NCI-H446 (cell line): ENCODE measurements at places on chromosomes 5 and 9.

- DNase-seq = no peak
These were observed 830.4 kb downstream of the MAT2B start for GRCh38 chr5:164335837-164336236.

DNA sequence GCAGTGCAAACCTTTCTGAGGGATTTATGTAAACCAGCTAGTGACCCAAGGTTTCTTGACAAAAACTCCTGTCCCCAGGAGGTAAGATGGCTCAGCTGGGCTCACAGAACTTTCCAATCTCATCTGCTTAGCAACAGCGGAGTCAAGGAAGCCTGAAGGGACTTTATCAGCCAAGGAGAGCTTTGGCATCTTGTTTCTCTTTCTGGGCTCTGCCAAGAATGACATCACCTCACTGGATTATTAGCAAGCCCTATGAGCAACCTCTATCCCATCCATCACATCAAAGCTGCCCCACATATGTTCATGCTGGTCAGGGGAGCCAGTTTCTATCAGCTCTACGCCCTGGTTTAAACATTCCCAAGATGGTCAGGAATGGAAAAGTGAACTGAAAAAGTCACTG, 461.3 kb downstream of the ENC1 start:
- DNase-seq = peak; percentile 94

DNA sequence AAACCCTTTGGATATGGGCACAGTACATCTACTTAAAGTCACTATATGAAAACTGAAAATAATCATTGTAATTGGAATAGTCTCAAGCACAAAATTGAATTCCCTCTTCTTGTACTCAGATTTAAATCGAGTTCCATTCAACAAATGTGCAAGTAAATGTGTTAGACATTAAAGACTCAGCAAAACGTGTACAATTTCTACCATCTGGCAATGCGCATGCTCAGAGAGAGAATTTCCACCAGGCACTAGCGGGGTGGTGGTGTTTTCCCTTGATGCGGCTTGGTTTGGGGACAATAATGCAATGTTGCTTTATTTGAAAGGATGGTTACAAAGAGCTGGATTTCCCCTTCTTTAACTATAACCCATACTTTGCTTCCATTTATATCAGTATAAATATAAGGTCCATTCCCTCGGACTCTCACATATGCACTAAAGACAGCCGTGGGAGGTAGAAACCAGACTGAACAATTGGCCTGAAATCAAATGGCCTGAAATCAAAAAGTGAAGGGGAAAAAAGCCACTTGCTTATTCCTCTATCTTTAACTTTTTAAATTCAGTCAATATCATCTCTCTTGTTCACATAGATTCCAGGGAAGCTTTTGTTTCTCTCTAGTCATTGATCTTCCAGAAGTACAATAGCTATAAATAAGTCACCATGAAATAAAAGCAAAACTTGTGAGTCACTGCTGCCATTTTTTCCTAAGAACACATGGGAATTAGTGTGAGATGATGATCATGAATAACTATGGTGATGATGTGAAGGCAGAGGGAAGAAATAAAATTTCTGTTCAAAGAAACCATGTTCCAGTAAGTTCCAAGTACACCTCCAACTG, 59.2 kb downstream of the ADAMTS12 start:
- DNase-seq = no peak

- DNase-seq = no peak
These were observed 283.5 kb upstream of the C9orf72 start for GRCh38 chr9:27856748-27857147.

- DNase-seq = no peak
These were observed 16.8 kb downstream of the NCS1 start for GRCh38 chr9:130188860-130189481.

GRCh38 chr9:134950386-134951210, 32.9 kb upstream of the FCN1 start:
- no peak for DNase-seq

- no peak for DNase-seq
These were observed 4.2 kb downstream of the NMUR2 start for GRCh38 chr5:152400846-152401245.

DNA sequence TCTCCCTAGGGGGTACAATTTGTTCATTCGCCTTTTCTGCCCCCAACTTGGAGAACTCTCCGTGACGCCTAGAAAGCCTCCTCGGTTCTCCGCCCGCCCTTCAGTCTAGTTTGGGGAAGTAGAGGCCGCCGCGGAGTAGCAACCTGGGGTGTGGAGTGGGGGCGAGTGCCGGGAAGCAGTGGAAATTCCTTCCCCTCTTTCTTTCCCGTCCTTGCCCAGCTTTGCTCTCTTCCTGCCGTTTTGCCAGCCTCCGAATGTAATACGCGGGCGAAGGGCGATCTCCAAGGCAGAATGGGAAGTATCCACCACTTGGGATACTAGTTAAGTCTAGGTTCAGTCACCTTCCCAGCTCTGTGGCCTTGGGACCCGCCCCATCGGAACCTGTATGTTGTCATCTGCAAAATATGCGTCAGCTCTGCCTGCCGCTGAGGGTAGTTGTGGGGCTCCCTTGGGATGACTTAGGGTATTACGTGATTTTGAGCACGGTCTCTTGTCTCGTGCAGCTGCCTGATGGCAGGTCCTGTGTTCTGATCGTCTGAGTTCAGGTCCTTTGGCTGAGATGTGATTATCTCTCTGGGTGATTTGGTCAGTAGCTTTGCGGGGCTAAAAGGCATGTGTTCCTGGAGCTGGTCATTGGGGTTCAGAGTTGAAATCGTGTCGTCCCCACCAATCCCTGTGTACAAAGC, 724 bp downstream of the PAM start:
- DNase-seq = peak; percentile 48

- DNase-seq = no peak
These were observed 444.0 kb upstream of the PTGER4 start for GRCh38 chr5:40235471-40236400.

DNA sequence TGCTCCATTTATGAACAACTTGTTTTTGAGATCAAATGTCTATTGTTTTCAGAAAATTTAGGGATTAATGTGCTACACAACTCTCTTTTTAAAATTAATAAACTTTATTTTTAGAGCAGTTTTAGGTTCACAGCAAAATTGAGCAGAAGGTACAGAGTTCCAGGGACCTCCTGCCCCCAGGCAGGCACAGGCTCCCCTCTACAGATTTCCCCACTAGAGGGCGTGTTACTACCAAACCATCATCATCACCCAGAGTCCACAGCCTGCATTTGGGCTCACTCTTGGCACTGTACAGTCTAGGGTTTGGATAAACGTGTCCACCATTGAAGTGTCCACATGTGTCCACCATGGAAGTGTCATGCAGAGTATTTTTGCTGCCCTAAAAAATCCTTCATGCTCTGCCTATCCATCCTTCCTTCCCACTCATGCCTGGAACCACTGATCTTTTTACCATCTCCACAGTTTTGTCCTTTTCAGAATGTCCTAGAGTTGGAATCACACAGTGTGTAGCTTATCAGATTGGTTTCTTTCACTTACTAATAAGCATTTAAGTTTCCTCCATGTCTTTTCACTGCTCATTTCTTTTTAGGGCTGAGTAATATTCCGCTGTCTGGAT, 61.7 kb downstream of the MRPL36 start:
- DNase-seq = peak; percentile 51

DNA sequence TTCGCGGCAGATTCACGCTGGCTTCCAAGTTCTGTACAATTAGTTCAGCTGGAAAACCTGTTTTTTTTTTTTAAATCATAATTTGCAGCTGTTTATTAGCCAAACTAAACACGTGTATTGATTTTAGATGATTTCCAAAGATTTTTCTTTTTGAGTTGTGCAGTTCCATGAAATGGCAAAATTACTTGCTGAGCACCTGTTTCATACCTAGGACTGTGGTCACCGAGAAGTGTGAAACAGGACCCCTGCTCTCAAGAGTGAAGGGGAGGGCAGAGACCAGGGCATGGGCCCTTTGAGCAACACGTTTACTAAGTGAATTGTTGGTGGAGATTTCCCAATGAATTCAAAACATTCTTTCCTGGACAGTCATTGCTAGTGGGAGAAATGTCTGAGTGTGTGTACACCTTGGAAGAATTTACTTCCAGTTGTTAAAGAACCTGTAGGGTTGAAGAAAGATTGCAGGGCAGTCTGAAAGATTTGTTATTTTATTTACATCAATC, 688 bp downstream of the SNX24 start:
- no peak for DNase-seq

- no peak for DNase-seq
These were observed 390.4 kb upstream of the KIF2A start for GRCh38 chr5:61915646-61916045.

GRCh38 chr5:136820848-136821247, 455.5 kb upstream of the TRPC7 start:
- DNase-seq = no peak

- DNase-seq = no peak
These were observed 18.7 kb downstream of the IFT74 start for GRCh38 chr9:26974927-26975326.

GRCh38 chr9:107489687-107490605, at the start of gene KLF4:
TSS of gene KLF4 (minus strand) at chr9:107489769. CDS start at chr9:107489172, 597 bp downstream.
- DNase-seq = peak; percentile 73

DNA sequence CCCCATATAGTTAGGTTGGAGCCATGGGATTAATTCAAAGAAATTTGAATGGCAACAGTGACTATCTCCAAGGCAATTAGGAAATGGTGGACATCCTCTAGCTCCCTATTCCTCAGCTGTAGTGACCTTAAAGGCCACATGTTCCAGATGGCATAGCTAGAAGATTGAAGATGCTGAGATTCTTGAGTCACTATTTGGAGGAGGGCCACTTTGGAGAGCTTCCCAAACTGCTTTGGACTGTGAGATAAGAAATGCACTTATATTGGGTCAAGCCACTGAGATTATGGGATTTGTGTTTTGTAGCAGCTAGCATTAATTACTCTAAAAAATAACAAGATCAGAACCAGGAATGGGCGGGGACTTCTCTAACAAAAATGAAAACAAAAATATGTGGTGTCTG, 636.2 kb upstream of the CCNG1 start:
- peak; percentile 29 for DNase-seq

- DNase-seq = no peak
These were observed 289.2 kb upstream of the PCSK5 start for GRCh38 chr9:75601280-75601679.

- DNase-seq = no peak
These were observed 1.5 kb upstream of the DEPDC1B start for GRCh38 chr5:60701321-60701968.

DNA sequence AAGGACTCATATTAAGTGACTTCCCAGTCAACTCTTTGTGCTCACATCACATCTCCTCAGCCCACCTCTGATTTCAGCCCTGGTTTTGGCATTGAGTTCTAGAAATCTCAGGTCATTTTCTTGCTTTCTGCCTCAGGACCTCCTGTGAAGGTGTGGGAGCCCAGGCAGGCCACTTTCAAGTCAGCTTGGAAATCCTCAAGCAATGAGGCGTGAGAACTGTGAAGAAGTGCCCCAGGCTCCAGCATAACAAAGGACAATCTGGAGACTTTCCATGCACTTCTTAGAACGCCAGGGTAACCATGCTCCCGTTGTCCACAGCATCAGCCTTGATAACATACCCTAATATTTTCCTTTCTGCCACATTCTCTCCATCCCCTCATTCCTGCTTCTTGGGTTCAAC, 131.2 kb upstream of the MAP3K1 start:
- no peak for DNase-seq

DNA sequence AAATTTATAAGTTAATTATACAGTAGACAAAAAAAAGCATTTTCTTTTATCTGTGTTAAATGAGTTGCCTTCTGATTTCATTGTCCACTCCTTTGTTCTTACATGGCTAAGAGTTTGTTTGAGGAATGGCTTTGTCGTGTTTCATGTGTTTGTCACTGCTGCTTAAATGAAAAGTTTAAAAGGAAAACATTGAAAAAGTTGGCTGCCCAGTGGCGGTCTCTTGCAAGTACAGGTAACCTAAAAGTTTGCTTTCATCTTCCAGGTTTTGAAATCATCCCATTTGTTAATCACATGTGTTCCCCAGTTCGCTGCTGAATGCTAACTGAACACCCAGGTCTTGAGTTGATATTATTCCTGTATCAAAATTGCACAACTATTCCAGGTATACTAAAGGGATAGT, 33.9 kb downstream of the EGFLAM start:
- DNase-seq = no peak

GRCh38 chr5:125293223-125293622, 546.8 kb upstream of the ZNF608 start:
- DNase-seq = no peak

GRCh38 chr9:18438300-18438925, 35.5 kb upstream of the ADAMTSL1 start:
- DNase-seq = no peak

GRCh38 chr9:35540315-35540714, 50.4 kb downstream of the RUSC2 start:
- no peak for DNase-seq

GRCh38 chr9:88092797-88093331, 45.4 kb downstream of the SPATA31C2 start:
- no peak for DNase-seq

- no peak for DNase-seq
These were observed 33.5 kb downstream of the ABLIM3 start for GRCh38 chr5:149174847-149175234.

DNA sequence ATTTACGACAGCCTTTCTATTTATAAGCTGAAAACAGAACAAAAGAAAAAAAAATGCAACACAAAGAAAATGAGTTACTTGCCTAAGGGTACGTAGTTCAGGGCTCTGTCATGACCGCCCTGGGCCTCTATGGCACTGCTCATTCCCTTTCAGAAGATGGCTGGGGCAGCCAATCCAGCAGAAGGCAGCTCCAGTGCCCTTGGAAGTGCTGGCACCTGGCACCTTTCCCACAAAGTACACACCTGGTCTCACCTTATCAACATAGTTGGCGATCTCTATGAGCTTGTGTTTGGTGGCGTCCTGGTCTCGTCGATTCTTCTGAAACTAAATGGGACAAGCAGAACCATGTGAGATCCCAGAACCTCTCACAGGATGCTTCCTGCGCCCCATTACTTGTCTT, 53.2 kb downstream of the NIPAL4 start:
- DNase-seq = no peak

- no peak for DNase-seq
These were observed 137.3 kb downstream of the FSTL4 start for GRCh38 chr5:133474851-133475590.

DNA sequence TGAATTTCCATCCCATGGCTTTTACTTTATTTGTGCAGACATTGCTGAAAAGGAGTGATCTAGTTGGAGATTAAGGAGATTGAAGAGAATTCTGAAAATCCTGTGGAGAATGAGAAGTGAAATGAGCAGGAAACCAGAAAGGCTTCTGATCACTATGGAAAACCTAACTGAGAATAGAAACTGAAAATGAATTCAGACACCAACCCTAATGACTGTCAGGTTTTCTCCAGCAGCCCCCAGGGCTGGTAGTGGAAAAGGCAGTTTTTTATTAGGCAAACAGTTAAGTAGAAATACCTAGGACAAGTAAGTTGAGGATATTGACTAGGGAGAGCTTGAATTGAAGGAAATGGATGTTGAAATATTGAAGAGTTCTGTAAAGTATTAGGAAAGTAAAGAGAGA, 14.7 kb upstream of the ARRDC3 start:
- DNase-seq = no peak

- no peak for DNase-seq
These were observed 16.9 kb upstream of the CTNNA1 start for GRCh38 chr5:138736293-138736692.
